ENCODE measurements at places on chromosomes 5 and 9.

DNA sequence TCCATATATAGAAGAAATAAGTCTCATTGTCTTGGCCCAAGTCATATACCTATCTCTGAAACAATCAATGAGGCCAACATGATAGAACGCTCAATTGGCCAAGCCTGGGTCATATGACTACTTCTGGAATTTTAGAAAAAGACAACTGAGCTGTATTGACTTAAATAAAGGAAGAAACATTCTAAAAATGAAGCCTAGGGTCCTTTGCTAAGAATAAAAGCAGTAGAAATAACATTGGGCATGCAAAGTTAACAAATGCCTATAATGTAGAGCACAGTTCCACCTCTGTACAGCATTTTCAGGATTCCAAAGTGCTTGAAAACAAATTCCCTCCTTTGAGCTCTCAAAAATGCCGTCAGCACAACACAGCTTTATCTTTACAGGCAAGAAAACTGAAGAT is 391.8 kb downstream of the PRELID2 start:
- no peak for DNase-seq

DNA sequence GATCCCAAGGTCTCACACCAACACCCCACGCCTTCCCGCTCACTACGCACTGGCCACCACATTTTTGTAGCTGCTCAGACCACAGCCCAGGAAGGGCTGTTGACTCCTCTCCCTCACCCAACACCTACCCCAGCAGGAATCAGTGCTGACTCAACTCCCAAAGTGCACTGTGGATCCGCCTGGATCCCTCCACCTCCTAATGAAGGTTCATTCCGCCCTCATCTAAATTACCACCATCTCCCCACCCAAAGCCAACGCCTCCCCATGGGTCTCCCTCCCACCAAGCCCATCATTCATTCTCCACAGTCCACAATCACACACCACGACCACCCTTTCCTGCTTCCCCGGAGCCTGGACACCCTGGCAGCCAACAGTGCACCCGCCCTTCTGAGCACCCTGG is 57.8 kb downstream of the OLFM1 start:
- no peak for DNase-seq

GRCh38 chr5:137470111-137470920 is 28.8 kb downstream of the SPOCK1 start:
- no peak for DNase-seq

GRCh38 chr9:90925581-90926257 is 124.1 kb downstream of the SYK start:
- DNase-seq = no peak

GRCh38 chr5:51632793-51633192 is 249.5 kb downstream of the ISL1 start:
- DNase-seq = peak; percentile 95

GRCh38 chr5:67805666-67806348 is 409.7 kb upstream of the PIK3R1 start:
- DNase-seq = no peak

- no peak for DNase-seq
Observed at GRCh38 chr5:54692631-54693030, 175.1 kb downstream of the SNX18 start.

Data from lung (tissue), 17 donors.